GM06990 (cell line): ENCODE measurements at places on chromosomes 4 and X.

DNA sequence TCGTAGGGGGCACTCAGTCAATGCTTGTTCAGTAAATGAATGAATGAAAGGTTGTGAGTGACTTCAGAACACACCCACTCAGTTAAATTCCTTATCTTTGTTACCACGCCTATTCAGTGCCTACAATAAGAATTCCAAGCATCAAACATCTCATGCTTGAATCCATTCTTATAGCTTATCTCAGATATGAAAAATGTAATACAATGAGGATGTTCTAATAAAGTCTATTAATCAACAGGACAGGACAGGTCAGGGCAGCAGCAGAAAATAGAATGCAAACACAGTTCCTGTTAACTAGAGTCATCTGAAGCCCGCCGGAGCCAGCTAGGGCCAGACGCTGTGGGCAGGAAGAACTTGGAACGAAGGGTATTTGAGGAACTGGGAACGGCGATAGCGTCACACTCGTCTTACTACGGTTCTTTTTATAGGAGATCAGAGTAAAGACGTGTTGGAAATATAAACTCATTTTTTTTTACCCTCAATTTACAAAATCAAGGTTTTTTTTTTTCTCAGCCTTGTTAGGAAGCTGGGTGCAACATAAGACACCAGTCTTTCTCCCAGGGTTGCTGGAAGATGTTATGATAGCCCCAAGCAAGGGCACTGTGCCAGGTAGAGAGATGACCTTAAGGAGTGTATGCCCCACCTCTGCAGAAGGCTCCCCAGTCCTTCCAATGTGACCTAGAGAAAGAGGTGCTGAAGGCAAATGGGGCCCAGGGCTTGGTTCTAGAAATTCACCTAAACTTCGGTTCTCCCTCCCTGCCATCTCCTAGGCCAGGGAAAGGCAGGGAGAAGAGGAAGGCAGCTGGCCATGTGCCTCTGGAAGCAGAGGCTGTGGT, 48.3 kb downstream of the SEL1L3 start:
- no peak for DNase-seq

DNA sequence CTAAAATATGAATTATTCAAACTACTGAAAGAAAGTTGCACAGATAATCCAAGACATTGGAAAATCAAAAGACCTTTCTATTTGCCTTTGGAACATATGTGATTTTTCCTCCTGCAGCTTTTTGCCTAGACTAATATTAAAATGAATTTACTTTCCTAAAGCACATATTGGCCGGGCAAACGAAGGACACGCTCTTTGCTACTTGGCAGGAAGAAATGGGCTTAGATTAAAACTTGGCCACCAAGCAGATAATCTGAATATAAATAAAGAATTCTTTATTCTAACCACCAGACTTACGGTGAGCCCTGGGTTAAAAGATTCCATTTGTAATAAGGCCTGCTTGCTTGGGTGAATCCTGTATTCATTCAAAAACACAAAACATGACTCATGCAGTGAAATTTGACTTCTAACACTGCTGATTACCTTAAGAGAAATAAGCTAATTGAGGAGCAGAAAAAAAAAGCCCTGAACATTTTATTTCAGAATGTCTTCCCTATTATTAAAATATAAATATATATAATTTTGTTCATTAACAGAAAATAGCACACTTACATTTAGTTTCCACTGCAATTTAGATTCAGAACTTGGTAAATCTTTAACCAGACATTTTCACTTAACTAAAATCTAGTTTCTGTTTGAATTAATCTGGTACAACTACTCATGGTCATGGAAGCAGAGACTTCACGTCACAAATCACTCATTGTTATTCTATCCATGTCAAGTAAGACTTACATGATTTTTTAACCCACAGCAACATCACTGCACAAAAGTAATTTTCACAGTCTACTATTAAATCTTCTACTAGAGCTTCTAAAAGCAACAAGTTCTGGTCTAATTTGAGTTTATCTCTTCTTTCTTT, 116.1 kb upstream of the PLAC1 start:
- no peak for DNase-seq

- DNase-seq: no peak
Observed at GRCh38 chr4:38359113-38359512, 304.9 kb upstream of the KLF3 start.

- DNase-seq: no peak
Observed at GRCh38 chr4:108607079-108607815, 13.1 kb upstream of the RPL34 start.

DNA sequence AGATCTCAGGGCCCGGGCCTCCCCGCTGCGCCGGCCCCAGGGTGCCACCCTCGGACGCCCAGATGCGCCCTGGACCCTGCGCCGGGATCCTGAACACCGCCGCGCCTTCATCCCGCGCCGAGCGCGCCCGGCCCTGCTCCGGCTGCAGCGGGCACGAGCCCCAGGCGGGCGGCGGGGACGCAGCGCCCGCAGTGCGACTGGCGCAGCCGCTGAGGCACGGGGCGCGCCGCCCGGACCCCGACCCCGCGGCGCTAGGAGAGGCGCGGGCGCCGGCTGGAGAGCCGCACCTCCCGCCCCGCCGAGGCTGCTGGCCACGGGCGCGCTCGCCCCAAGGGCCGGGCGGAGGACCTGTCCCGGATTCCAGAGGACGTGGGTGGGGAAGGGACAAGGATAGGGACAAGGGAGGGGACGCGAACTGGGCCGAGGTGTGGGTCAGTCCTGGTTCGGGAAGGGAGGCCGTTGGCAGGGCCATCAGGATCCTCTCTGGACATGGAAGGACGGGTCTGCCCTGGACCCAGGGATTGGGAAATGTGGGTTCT, 1.1 kb downstream of the ZFYVE28 start:
- DNase-seq: no peak

- no peak for DNase-seq
Observed at GRCh38 chr4:1279253-1279652, 10.4 kb upstream of the MAEA start.

DNA sequence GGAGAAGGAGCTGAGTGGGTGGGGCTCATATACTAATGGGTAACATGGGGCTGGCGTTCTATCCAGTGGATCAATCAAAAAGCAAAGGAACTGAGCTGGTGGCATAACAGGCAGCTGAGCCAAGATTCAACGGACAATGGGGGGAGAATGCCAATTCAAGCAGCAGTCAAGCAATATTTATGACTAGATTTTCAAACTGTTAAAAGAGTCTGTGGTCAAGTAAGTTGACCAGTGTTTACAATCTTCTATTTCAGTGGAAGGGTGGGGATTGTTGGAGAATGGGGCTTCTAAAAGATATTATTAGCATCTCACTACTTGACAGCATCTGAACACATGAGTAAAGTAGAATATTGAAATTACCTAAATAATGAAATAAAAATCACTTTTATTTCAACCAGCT, 64.9 kb upstream of the SCRG1 start:
- no peak for DNase-seq
